ENCODE measurements at places on chromosomes 13 and 19.

DNA sequence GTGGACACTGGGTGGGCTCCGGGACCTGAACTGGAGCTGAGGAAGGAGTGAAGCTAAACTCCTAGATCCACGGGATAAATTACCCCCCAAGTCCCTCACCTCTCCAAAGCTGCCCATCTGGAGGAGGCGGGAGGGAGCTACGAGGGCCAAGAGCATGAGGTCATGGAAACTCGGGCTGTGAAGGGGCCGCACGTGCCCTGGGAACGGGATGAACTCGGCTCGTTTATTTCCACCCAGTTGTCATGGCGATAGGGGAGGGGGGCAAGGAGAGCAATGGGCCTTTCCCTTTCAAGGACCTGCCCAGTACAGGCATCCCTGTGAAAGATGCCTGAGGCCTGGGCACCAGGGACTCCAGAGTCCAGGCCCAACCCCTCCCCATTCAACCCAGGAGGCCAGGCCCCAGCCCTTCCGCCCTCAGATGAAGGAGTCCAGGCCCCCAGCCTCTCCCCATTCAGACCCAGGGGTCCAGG lies 3.8 kb downstream of the PPP1R12C start:
- peak; percentile 75 for DNase-seq

- no peak for DNase-seq
Measured at GRCh38 chr19:32220951-32221350, 124.5 kb upstream of the ZNF507 start.

- no peak for DNase-seq
Measured at GRCh38 chr13:40039061-40039460, 383.6 kb downstream of the COG6 start.

DNA sequence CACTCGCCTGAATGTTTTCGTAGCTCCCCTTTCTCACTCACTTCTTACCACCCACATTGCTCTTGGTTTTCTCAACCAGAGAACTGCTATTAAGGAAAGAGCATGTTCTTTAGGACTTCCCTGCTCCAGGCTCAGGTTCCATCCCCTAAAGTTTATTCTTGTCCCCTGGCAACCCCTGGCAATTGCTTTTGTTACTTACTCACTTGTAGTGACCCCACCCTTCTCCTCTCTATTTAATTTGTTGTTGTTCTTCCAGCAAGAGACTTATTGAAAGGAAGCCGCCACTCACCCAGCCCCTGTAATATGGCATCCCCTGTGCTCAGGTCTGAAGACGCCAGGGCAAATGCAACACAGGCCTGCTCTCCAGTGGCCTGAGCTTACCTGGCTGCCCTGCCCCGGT lies 233.7 kb upstream of the SOX21 start:
- no peak for DNase-seq

GRCh38 chr19:39946532-39946931 lies 12.1 kb upstream of the FCGBP start:
- DNase-seq, result no peak

DNA sequence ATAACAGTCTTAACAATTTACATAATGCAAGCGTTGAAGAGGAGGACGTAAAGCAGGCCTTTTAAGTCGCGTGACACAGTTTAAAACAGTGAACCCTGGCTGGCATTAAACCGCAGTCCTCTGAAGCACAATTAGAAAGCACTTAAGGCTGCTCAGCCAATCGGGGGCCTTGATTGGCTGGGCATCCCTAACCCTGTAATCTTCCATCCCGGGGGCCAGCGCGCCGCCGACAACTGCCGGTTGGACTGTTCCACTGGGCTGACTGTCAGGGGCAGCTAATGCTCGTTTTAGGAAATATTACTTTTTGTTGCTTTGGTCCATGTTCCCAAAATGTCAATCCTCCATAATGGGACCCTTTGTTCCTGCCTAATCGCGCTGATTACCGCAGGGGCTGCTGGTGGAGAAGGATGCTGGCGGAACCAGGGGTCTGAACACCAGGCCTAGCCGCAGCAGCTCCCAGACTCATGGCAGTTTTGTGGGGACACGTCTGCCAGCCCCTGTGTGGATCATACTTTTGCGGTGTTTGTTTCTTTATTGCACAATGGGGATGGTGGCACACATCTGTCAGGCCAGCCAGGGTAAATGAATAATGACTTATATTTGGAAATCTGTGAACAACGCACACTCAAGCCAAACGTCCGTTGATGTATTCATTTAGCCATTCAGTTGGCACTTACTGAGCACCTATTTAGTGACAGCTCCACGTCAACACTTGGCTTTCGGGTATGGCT lies 127.1 kb upstream of the SPACA7 start:
- no peak for DNase-seq

- no peak for DNase-seq
Measured at GRCh38 chr13:23871616-23872220, 17.5 kb downstream of the MIPEP start.

- DNase-seq, result no peak
Measured at GRCh38 chr19:31595521-31595920, 246.3 kb upstream of the TSHZ3 start.

GRCh38 chr19:8705742-8706141 lies 7.1 kb upstream of the ACTL9 start:
- no peak for DNase-seq

Measured in retinal pigment epithelial cell (primary cell).